CD4-positive, alpha-beta memory T cell (primary cell): ENCODE measurements at places on chromosomes 3 and 15. TPM values are rescaled to one million over a fixed set of nuclear protein-coding genes. Genes with fewer than 3 reads are reported as not detected.

PLSCR5 gene
- not detected for polyA plus RNA-seq

CPN2 gene
- polyA plus RNA-seq: not detected

DNA sequence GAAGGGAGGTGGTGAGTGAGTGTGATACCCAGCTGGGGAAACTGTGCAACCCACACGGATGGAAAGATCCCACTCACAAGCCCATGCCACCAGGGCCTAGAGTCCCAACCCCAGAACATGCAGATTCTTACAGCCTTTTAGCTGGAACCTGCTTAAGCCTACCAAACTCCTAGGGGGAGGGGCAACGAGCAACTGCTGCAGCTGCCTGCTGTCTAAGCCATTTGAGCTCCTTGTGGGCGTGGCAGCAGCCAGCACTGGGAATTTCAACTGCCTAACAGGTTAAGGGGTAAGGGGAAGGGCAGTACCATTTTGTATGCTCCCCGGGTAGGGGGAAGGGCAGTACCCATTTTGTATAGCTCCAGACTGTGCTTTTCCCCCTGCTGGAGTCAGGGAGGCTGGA, 673.2 kb upstream of the BCHE start:
- H3K4me1 ChIP-seq: no peaks in the 10 kb centered on the region
- H3K36me3 ChIP-seq: no peaks in the 10 kb centered on the region

GRCh38 chr3:196948442-196949284, 6.3 kb upstream of the NCBP2 start:
- H3K27me3 ChIP-seq: no peaks in the 10 kb centered on the region
- H3K27ac ChIP-seq: no peak overlapping the region
- no peak for DNase-seq
- H3K36me3 ChIP-seq: no peaks in the 10 kb centered on the region

GRCh38 chr3:149388531-149389417, 11.3 kb upstream of the TM4SF1 start:
- no peaks in the 10 kb centered on the region for H3K4me1 ChIP-seq
- DNase-seq: no peak
- H3K4me3 ChIP-seq: no peak overlapping the region

DNA sequence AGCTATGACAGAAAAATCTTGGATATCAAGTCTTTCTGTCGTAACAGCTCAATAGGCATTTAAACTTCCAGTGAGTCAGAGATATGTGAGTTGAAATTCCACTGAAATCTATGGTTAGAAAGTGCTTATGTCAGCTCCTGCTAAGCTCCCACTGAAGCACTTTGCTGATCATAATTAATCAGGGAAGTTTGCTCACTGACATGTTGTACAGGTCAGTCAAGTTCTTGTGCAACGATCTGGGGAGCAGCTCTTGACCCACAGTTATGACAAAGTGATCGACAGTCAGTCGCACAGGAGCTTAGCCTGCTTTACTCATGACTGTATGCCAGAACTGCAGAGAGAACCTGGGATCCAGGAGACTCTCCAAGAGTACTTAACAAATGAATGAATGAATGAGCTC, 453.5 kb downstream of the SOX2 start:
- no peaks in the 10 kb centered on the region for H3K36me3 ChIP-seq
- DNase-seq: no peak
- H3K27me3 ChIP-seq: no peaks in the 10 kb centered on the region
- H3K4me1 ChIP-seq: no peaks in the 10 kb centered on the region
